ENCODE measurements at places on chromosomes 4 and X.

GRCh38 chrX:134520860-134521390 lies 61.0 kb downstream of the HPRT1 start:
- DNase-seq = no peak

- no peak for DNase-seq
Observed at GRCh38 chr4:158599150-158599549, 72.5 kb downstream of the C4orf46 start.

DNA sequence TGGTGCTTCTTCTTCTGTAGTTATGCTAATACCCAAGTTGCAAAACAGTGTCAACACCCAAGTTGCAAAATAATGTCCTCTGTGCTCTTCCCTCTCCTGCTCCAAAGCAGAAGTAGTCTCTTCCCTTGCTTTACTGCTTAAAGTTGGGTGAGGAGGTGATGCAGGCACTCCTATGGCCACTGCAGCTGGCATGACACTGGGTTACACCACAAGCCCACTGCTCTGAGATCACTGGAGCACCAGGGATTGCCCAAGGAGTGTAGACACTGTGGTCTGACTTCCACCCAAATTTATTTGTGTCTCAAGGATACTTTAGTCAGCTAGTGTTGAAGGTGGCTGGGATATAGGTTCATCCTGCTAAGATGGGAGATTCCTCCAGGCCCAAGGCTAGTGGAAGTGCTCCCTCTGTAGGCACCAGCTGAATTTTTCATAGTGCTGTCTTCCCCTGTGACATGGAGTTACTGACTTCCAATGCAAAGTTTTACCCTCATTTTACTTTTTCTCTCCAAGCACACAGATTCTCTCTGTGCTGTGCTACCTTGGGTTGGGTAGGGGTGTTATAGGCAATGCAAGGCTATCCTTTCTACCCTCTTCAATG lies 196.2 kb upstream of the TENT5D start:
- no peak for DNase-seq

DNA sequence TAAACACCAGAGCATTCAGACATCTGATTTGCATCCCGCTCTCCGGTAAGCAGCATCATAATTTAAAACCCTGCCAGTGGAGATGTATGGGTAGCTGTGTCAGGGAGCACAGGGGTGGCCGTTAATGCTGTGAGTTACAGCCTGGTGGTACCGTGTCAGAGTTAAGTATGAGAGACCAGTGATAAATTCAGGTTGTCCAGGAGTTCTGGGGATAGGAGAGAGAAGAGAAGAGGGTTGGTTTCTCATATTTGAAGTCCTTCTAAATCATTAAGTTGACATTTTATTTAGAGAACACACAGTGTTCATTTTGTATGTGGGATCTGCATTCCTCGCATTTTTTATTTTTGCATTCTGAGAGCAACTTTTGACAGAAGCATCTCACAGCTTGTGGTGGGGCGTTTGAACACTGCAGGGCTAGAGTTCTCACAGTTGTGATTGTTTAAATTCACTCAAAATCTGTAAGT lies 157.6 kb downstream of the DCLK2 start:
- DNase-seq = no peak

GRCh38 chrX:73581002-73581628 lies 18.1 kb downstream of the CHIC1 start:
- DNase-seq = no peak

- no peak for DNase-seq
Observed at GRCh38 chr4:16045687-16046086, 38.1 kb downstream of the PROM1 start.

GRCh38 chrX:13719192-13719856 lies 15.1 kb downstream of the TRAPPC2 start:
- DNase-seq = no peak
